ENCODE measurements at places on chromosomes 16 and 17. TPM values are rescaled to one million over a fixed set of nuclear protein-coding genes. Genes with fewer than 3 reads are reported as not detected.

DNA sequence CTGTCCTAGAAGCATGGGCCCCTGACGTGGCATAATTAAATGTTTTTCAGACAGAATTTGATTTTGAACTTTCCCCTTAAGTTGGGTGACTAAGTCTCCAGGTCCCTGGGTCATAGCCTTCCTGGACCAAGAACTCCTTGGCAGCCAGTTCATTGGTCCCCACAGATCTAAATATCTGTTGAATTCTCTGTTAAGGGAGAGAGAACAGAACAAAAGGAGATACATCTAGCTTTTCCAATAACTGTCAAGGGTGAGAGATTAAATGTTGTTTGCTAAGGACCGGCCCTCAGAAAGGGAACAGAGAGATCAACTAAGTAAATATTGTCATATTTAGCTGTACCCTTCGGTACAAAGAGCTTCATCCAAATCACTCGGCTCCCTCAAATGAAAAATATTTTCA lies 78.2 kb upstream of the NOL11 start:
- no peaks in the 10 kb centered on the region for H3K27me3 ChIP-seq
- no peaks in the 10 kb centered on the region for H3K36me3 ChIP-seq
- peaks cover 29% of the 10 kb centered on the region for H3K4me1 ChIP-seq
- no peak overlapping the region for H3K27ac ChIP-seq

GRCh38 chr16:72850853-72851252 lies 197.1 kb downstream of the ZFHX3 start:
- no peak overlapping the region for H3K4me3 ChIP-seq
- H3K27ac ChIP-seq: no peak overlapping the region
- H3K36me3 ChIP-seq: peaks cover 17% of the 10 kb centered on the region
- no peaks in the 10 kb centered on the region for H3K27me3 ChIP-seq

GRCh38 chr16:66399930-66400329 lies 27.2 kb upstream of the BEAN1 start:
- no peak overlapping the region for H3K4me3 ChIP-seq
- no peak for DNase-seq
- H3K27ac ChIP-seq: no peak overlapping the region
- H3K27me3 ChIP-seq: peaks cover 44% of the 10 kb centered on the region

GRCh38 chr17:17824783-17825614 lies 11.8 kb downstream of the SREBF1 start:
- no peaks in the 10 kb centered on the region for H3K27me3 ChIP-seq
- H3K4me1 ChIP-seq: peaks cover 52% of the 10 kb centered on the region
- DNase-seq: no peak
- H3K36me3 ChIP-seq: peaks cover 66% of the 10 kb centered on the region

DNA sequence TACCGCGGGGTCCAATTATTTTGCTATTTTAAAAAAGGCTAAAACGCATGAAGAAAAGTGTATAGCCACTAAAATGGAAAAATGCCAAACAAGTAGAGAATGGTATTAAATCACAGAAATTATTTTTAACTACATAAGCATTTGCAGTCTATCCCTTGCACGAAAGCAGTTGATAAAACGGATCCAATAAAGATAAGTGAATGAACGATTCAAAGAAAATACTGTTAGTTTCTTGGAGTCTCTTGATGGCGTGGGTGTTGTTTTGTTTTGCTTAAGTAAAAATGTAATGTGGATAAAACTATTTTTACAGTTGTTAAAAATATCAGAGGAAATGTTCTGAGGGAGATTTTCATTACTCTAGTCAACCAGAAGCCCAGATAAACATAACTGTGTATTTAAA lies 9.3 kb downstream of the HS3ST3A1 start:
- no peaks in the 10 kb centered on the region for H3K4me1 ChIP-seq
- H3K36me3 ChIP-seq: no peaks in the 10 kb centered on the region
- H3K27ac ChIP-seq: no peak overlapping the region
- DNase-seq: no peak
- no peaks in the 10 kb centered on the region for H3K27me3 ChIP-seq

GRCh38 chr17:9211133-9211765 lies 189.9 kb downstream of the NTN1 start:
- no peak for DNase-seq
- H3K36me3 ChIP-seq: no peaks in the 10 kb centered on the region
- H3K27ac ChIP-seq: no peak overlapping the region
- H3K27me3 ChIP-seq: peaks cover 37% of the 10 kb centered on the region
- H3K4me3 ChIP-seq: no peak overlapping the region
- H3K4me1 ChIP-seq: no peaks in the 10 kb centered on the region

DNA sequence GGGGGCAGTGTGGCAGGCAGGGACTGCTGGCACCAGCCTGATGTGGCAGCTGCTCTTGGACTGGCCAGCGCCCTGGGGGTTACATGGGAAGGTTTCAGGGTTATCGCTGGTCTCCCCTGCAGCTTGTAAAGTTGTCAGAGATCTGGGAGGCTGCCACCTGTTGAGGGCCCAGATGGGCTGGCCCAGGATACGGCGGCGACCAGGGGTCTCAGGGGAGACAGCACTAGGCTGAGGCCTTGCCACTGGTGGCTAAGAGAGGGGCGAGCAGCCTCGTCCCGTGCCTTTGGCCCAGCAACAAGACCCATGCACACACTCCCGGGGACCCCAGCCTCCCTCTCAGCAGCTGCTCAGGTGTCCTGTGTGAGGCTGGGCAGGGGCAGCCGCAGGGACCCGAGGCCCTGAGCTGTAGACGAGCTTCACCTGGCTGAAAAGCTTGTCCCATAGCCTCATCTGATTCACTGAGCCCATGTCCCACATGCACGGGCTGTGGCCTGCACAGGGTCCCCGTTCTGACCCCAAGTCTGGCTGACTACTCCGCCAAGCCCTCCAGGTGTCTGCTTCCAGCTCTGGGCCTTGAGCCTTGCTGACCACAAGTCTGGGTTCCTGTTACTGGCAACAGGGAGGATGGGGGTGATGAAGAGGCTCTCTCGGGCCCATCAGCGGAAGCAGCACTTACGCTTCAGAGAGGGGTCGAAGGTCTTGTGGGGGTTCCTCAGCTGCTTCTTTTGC lies 6.2 kb downstream of the DUS1L start:
- no peak overlapping the region for H3K27ac ChIP-seq
- no peaks in the 10 kb centered on the region for H3K4me1 ChIP-seq
- no peaks in the 10 kb centered on the region for H3K27me3 ChIP-seq
- H3K4me3 ChIP-seq: no peak overlapping the region
- no peak for DNase-seq
- H3K36me3 ChIP-seq: peaks cover 68% of the 10 kb centered on the region

GRCh38 chr17:79324194-79324593 lies 249.6 kb downstream of the ENGASE start:
- no peaks in the 10 kb centered on the region for H3K36me3 ChIP-seq
- no peak for DNase-seq
- H3K27me3 ChIP-seq: peaks cover 90% of the 10 kb centered on the region

- no peak for DNase-seq
- H3K4me3 ChIP-seq: no peak overlapping the region
Measured at GRCh38 chr17:79176792-79177601, 102.4 kb downstream of the ENGASE start.

- H3K36me3 ChIP-seq: peaks cover 38% of the 10 kb centered on the region
- no peak overlapping the region for H3K27ac ChIP-seq
- peaks cover 71% of the 10 kb centered on the region for H3K27me3 ChIP-seq
- no peak for DNase-seq
- H3K4me1 ChIP-seq: peaks cover 10% of the 10 kb centered on the region
Measured at GRCh38 chr16:89049484-89050118, 44.1 kb upstream of the ACSF3 start.

DNA sequence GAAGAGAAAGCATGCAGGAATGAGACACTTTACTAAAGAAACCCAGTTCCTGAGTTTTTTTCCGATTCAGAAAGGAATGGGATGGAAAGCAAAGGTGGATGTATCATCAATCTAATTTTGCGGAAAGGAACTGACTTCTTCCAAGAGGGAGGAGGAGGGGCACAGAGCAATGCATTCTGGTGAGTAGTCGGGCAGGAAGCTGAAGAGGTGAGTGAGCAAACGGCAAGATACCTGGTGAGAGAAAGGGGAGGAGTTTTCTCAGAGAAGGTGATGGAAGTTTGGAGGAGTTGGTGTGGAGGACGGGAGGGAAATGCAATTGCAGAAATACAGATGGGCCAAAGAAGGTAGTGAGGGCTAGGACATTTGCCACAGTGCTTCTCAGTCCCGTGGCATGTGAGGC lies 713.2 kb downstream of the KCNJ2 start:
- DNase-seq: no peak
- peaks cover 8% of the 10 kb centered on the region for H3K4me1 ChIP-seq
- no peaks in the 10 kb centered on the region for H3K36me3 ChIP-seq
- no peak overlapping the region for H3K4me3 ChIP-seq
- H3K27ac ChIP-seq: no peak overlapping the region

The LONP2 gene
- 86.9 TPM for total RNA-seq

The ASGR1 gene
- total RNA-seq: 0.26 TPM

The KRTAP4-4 gene
- not detected for total RNA-seq

The KCNJ16 gene
- total RNA-seq: not detected

The CCDC200 gene
- total RNA-seq: not detected

The PRDM7 gene
- total RNA-seq: not detected

The BRCA1 gene
- total RNA-seq: 62.7 TPM
